ENCODE measurements at places on chromosomes 1 and 21.

DNA sequence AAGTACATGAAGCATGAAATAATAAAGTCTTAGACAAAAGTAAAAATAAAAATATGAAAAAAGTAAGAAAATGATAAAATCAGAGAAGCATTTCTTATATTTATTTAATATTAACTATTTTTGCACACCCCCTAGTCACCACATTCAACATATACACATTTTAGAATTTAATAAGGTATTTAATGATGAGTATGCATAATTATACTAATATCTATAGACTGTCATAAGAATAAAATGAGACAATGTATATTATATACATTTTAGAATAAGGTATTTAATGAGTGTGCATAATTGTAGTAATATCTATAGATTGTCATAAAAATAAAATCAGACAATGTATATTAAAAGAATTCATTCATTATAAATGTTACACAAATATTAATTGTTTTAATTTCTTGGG is 18.9 kb downstream of the PIGK start:
- no peak for DNase-seq

DNA sequence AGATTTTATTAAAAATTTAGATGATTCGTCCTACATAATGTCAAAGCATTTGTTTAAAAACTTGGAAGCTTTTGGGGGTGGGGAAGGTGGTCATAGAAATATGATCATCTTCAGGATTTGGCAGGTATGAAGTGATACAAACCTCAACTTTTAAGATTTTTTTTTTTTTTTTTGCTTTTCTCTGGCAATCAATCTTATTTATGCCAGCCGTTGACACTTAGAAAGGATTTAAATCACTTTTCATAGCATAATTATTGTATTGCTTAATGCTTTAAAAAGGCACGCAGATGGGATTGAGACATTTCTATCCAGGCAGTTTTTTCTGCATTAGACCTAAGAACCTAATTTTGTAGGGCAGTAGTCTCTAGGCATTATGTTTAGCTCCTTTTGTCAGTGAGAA is 19.7 kb downstream of the MRPS6 start:
- no peak for DNase-seq

GRCh38 chr21:34276711-34277425 is 86.9 kb upstream of the KCNE2 start:
- DNase-seq, result no peak

DNA sequence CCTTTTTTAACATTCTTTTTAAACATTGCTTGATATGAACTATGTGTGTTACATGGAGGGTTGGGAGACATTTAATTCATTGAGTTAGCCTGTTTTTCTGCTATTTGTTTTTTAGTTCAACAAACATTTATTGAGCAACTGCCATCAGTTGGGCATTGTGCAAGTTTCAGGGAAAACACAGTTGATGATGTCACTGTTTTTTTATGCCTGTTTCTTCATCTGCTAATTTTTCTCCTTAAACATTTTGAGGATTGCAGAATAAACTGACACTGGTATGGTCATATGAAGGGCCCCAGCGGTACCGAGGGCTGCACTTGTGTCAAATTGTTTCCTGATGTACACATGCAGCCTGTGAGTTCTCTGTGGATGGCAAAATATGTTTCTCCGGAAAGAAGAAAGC is 253.0 kb downstream of the FGGY start:
- no peak for DNase-seq

- DNase-seq, result no peak
Measured at GRCh38 chr21:45833414-45833813, 148.2 kb upstream of the COL6A1 start.

- no peak for DNase-seq
Measured at GRCh38 chr1:234851450-234852438, 241.8 kb upstream of the IRF2BP2 start.

DNA sequence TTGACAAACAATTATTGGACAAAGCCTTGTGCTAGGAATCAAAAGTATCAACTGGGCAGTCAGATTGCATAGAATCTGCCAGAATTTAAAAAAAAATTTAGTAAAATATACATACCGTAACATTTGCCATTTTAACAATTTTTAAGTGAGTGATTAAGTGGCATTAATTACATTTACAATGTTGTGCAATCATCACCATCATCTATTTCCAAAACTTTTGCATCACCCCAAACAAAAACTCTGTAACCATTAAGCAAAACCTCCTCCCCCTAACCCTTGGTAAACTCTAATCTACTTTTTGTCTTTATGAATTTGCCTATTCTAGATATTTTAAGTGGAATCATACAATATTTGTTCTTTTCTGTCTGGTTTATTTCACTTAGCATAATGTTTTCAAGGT is 182.8 kb downstream of the LMO4 start:
- DNase-seq, result no peak

- DNase-seq, result no peak
Measured at GRCh38 chr1:243287652-243288051, 31.8 kb downstream of the SDCCAG8 start.

- DNase-seq, result no peak
Measured at GRCh38 chr1:15118579-15118978, 35.0 kb upstream of the TMEM51 start.

DNA sequence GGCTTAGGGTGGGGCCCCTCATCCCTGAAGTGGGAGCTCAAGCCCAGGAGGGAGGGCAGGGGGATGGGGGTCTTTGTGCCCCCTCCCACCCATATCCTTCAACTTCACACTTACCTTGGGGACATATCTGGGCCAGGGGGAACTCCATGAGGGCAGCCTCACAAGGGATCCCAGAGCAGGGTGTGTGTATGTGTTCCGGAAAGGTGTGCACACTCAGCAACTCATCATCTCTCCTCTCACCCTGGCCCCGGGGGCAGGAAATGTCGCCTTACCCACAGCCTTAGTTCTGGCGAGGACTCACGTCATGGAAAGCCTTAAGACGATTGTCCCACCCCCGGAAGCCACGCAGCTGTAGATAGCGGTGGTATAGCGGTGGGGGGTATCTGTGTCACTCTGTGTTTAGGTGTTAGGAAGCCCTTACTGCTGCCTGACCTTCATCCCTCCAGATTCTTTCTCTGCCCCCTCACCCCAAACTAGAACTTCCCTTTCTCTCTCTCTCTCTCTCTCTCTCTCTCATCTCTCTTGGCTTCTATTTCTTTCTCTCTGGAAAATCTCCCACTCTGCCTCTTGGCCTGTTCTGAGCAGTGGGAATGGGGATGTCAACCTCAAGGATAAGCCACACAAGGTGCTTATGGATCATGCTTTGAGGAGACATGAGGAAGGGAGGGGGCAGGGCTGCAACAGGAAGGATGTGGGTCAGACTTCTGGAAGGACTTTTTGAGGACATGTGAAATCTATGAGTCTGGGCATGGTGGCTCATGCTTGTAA is at the start of gene SH2D2A:
Gene SH2D2A (minus strand): TSS at position 288 of the 768 bp plus-strand sequence. CDS start 140 bp downstream, at position 148.
- DNase-seq, result no peak

DNA sequence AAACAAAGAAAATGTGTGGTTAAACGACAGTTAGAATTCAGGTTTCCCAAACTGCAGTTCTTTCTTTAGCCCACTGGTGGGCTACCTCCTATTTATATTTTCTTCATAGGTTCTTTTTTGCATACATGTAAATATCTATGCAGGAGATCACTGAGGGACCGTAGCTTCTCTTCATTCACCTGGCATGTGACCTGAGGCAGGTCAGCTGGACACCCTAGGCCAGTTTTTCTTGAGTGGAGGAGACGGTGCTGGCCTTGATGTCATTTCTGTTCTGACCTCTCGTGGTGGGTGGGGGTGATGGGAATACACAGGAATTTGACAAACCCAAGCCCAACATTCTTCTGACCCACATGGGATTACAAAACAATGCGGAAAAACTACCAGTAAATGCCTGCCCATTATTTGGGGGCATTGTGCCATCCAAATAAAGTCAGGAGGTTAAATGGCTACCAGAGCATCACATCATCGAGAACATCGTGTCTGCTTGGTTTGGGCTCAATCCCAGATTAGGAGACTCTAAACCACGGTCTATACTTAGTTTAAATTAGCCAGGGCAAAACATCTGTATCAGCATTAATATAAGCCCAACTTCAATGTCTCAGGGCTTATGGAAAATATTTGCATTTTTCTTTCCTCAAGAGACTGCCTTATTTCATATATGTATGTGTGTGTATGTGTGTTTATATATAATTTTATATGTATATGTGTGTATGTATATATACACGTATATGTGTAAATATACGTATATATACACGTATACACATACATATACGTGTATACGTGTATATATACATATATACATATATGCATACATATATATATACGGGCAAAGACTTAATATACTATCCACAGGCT is 7.4 kb upstream of the IRF2BP2 start:
- DNase-seq, result no peak

GRCh38 chr1:236733653-236734052 is 47.4 kb downstream of the ACTN2 start:
- no peak for DNase-seq

GRCh38 chr1:147243228-147243685 is 773 bp downstream of the CHD1L start:
- no peak for DNase-seq

GRCh38 chr1:36782785-36783184 is 251.5 kb downstream of the GRIK3 start:
- DNase-seq, result no peak

Data from smooth muscle cell of the brain vasculature (primary cell).